ENCODE measurements at places on chromosomes 5 and 9.
A peak's percentile ranks its signal among the peaks of the same experiment; 100 is the strongest.

DNA sequence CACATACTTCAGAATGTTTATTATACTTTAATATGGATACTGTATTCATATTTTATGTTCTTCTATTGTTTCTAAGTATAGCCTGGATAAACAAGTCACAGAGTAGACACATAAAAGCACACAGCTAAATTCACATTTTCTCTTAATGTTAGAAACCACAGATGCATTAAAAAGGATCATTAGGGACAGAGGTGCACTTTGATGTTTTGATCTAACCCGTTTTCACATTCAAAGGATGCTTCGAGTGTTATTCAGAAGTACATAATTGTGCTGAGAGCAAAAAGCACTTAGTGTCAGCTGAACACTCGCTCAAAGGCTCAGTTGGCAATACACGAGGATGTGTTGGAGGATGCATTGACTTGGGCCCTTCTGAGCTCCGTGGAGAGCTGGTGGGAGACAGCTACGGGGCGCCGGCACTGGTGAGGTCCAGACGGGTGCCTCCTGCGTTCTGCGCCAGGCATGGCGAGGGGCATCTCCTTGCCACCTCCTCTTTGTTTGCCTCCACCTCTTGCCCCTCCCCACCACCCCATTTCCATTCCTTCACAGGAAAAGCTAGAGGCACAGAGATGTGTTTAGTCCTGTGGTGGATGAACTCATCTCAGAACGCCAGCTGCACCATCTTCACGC, 35.5 kb downstream of the MED10 start:
- DNase-seq, result no peak

DNA sequence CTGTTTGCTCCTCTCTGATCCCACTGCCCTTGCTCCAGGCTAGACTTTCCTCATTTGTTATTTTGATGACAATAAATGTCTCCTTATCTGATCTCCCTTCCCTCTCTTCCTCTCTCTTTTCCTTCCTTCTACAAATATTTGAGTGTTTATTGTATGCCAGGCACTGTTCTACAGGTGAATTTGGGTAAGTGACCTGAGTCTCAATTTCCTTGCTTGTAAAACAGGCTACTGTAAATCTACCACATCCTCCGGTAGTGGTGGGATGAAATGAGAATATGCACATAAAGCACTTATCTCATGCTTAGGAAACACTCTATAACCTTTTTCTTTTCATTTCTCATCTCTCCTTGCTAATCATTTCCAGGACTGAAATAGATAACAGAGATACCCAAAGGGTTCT, 86.4 kb downstream of the HMHB1 start:
- no peak for DNase-seq

DNA sequence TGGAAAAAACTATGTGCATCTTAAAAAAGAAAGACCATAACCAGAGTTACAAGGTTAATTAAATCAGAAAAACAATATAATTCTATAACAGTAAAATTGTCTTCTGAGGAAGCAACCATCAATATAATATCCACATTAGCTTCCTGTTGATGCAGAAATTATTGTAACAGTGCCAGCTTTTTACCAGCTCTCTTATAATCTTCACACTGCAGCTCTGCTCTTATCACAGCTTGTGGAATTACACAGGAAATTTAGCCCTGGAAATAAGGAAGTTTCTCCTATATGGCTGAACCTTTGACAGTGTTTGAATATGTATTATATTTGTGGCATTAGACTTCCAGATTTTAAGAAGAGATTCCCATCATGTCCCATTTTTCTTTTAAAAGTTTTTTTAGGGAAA, 49.1 kb upstream of the TEK start:
- no peak for DNase-seq

GRCh38 chr5:66849803-66850202, 253.6 kb downstream of the MAST4 start:
- DNase-seq, result no peak

- peak; percentile 74 for DNase-seq
Observed at GRCh38 chr5:175718401-175719108, 60.7 kb downstream of the HRH2 start.

- DNase-seq, result no peak
Observed at GRCh38 chr9:135392511-135392910, 87.1 kb upstream of the PPP1R26 start.

DNA sequence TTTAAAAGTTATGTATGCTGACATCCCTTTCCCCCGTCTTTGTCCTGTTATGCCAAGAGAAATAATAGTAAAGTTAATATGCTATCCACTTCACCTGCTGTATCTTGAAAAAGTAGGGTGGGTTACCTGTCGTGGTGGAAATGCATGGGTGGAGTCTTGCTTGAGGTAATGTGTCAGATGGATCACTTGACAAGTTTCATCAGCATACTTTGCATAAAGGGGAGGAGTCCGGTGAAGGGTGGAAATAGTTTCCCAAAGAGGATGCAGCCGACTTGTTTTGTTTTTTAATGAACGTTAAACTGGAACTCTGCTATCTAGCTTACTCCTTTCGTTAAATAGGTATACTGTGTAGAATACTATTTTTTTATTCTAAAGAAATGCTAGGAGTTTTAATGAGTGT, 9.0 kb upstream of the DMRT3 start:
- DNase-seq, result no peak

DNA sequence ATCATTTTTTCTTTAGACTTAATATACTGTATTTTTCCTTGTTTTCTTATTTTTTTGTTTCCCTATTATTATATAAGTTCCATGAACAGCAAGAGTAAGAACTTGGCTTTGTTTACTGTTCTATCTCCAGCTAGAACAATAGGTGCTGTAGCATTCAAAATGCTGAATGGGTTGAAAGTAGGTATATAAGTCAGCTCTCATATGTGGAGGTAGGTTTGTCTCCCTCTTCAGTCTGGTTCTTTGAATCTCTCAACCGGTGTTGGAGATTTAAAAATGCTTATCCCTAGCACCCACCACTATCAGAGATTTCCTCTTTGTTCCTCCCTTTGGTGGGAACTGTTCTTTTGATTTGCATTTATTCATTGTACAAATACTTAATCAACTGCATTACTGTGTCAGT, 87.5 kb upstream of the FSD1L start:
- DNase-seq, result no peak

GRCh38 chr5:154429341-154429740, 16.5 kb upstream of the SAP30L start:
- DNase-seq, result no peak

GRCh38 chr9:18708429-18708828, 234.5 kb downstream of the ADAMTSL1 start:
- DNase-seq, result no peak

DNA sequence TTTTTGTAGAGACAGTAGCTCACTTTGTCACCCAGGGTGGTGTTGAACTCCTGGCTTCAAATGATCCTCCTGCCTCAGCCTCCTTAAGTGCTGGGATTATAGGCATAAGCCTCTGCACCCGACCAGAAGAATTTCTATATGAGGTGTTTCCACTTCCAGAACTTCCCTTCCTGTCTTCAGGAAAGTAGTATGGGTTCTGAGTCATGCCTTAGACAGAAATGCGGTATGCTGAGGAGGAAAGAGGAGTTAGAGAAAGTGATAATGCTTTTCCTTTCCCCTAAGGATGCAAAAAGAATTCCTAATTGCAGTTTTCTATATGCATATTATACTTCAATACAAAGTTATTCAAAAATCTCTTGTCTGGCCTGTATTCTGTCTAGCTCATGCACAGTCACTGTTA, 16.4 kb upstream of the ADAMTSL1 start:
- no peak for DNase-seq

GRCh38 chr9:136492978-136493522, 10.2 kb upstream of the SEC16A start:
- DNase-seq, result no peak

DNA sequence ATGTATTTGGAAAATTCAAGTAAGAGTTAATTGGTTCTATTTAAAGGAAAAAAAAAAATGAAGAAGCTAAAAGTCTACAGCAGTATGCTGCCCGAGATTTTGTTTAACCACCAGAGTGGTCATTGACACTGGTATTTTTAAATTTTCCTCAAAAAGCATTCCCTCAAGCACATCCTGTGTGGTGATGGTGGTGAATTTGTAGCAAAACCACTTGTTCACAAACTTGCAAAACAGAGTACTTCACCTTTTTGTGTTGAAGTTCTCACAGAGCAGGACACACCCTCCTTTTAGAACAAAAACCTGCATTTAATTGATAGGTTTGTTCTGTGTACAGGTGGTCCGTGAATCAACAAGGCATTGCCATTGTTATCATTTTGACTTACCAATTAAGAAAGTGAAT, 374.2 kb downstream of the EFNA5 start:
- DNase-seq, result no peak

All from stimulated activated CD4-positive, alpha-beta T cell treated with anti-CD3 and anti-CD28 coated beads, Interleukin-4, amount 100 ng/mL, for 48 hours (primary cell).